Activated CD8-positive, alpha-beta memory T cell treated with anti-CD3 and anti-CD28 coated beads for 48 hours (primary cell): ENCODE measurements at places on chromosomes 2 and 18.

DNA sequence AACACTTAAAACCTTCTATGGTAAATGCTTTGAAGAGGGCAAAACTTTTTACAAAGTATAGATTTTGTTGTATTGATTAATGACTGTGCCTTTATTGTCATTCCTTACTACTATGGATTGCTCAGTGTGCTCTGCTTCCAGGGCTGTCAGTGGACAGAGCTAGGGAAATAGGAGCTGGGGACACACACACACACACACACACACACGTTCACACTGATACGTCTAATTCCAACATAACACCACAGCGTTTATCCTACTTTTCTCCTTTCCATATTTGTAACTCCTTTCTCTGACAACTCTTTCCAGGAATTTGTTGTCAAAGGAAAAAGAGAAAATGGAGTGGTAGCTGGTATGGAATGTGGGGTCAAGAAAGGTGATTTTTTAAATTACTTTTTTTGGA is 21.8 kb downstream of the WDR7 start:
- no peak for DNase-seq

- DNase-seq = no peak
These were observed 13.4 kb downstream of the FMNL2 start for GRCh38 chr2:152348388-152348787.

- no peak for DNase-seq
These were observed 84.5 kb downstream of the LONRF2 start for GRCh38 chr2:100237770-100238169.

DNA sequence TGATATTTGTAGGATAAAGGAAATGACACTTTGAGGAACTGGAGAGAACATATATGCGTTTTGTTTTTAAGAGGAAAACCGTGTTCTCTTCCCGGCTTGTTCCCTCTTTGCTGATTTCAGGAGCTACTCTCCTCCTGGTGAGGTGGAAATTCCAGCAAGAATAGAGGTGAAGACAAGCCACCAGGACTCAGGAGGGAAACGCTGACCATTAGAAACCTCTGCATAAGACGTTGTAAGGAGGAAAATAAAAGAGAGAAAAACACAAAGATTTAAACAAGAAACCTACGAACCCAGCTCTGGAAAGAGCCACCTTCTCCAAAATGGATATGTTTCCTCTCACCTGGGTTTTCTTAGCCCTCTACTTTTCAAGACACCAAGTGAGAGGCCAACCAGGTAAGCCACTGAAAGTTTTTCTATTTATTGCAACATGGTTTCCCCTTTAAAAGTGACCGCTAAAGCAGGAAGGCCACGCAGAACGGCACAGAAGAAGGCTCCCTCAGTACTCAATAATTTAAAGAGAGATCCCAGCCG is 735 bp downstream of the NRP2 start:
- no peak for DNase-seq

GRCh38 chr2:238642973-238643372 is 204.9 kb upstream of the TWIST2 start:
- no peak for DNase-seq

DNA sequence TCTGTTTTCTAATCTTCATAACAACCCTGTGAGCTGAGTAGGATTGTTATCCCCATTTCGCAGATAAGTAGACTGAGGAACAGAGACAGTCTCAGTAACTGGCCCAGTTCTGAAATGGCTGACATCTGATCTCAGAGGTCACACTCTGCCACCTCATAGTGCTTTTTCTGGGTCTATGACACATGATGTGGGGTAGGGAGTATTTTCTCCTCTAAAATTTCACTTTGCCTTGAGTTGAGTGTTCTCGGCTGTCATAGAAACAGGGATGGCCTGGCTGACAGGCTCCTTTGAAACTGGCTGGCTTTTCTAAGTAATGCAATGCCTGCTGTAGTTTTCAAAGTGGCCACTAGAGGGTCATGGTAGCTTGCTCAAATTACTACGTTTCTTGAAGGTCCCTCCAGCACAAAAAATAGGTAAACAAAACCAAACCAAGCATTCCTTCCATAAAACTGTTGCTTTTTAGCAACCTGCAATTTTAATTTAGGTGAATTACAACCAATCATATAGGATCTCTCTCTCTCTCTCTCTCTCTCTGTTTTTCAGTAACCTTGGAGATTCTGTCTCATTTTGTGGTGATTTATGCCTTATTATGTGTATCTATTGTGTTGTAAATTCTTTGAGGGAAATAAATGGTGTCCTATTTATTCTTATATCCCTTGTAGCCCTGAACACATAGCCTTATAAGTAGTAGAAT is 84.2 kb upstream of the TTN start:
- peak; percentile 18 for DNase-seq
